ENCODE measurements at places on chromosomes 4 and X.

GRCh38 chr4:8912506-8912905 lies 40.9 kb upstream of the HMX1 start:
- no peak for DNase-seq

GRCh38 chr4:145299380-145300076 lies 119.1 kb upstream of the OTUD4 start:
- no peak for DNase-seq

DNA sequence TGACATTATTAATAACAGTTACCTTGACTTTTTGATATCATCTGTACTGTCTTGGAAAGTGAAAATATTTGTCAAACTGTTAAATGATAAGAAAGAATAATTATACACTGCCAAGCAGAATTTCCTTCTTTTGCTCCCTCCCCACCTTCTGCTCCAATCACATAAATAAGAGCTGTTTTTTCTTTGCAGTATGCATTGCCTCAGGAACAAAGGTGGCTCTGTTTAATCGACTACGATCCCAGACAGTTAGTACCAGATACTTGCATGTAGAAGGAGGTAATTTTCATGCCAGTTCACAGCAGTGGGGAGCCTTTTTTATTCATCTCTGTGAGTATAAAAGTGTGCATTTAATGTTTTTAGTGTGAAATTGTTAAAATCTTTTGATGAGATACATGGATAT lies 66.1 kb downstream of the CCKAR start:
- DNase-seq, result no peak

DNA sequence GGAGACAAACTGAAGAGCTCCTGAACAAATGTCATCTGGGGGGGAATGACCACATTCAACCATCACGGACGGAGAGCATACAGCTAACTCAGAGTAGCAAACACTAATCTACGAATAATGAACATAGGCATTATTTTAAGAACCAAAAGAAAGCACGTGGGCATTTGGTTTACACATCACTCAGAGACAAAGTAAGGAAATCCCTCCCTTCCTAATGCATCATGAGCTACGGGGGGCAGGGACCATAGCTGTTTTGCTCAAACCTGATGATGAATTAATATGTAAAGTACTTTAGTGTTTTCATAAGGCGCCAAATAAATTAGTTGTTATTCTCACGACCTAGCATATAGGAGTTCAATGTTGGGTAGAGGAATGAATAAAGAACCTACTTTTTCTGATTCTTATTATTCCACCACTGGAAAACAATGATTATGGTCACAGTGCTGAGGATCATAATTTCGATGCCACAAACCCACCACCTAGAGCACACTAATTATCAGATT lies 11.7 kb upstream of the TMEM156 start:
- no peak for DNase-seq

DNA sequence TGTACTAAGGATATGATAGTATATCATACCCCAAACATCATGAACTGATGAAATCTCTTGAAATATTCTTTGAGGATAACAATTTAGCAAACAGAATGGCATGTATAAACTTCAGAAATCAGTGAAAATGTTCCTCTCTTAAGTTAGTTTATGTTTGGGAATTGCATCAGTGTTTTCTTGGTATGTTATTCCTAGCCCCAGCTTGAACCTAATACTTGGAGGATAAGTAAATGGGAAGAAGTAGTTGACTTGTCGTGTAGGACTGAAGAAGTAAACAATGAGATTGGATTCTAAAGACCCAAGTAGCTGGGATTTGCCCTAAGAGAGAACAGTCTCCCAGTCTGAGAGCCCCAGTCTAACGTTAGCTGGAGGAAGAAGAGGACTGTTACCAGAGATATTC lies 355.7 kb downstream of the GALNTL6 start:
- no peak for DNase-seq

- DNase-seq, result no peak
Measured at GRCh38 chr4:111959222-111959621, 186.0 kb upstream of the FAM241A start.

GRCh38 chr4:1010395-1011021 lies 918 bp upstream of the FGFRL1 start:
- DNase-seq, result no peak

DNA sequence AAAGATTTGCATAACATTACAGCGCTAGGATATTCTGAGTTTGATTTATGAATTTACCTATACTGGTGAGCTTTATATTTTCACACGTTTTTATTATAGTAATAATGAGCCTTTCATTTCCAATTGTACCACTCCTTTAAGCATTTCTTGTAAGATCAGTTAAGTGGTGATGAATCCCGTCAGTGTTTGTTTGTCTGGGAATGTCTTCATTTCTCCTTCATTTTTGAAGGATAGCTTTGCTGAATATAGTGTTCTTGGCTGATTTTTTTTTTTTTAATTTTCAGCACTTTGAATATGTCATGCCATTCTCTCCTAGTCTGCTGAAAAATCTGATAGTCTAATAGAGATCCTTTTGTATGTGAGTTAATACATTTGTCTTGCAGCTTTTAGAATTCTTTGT lies 70.1 kb downstream of the IL15 start:
- no peak for DNase-seq

All from NCI-H1694 (cell line).